H4 (cell line): ENCODE measurements at places on chromosomes 5 and 9.
A peak's percentile ranks its signal among the peaks of the same experiment; 100 is the strongest.

GRCh38 chr9:129552064-129552463 is 68.8 kb downstream of the C9orf50 start:
- no peak for DNase-seq

- peak; percentile 70 for DNase-seq
Observed at GRCh38 chr9:115121181-115121580, 3.2 kb upstream of the TNC start.

DNA sequence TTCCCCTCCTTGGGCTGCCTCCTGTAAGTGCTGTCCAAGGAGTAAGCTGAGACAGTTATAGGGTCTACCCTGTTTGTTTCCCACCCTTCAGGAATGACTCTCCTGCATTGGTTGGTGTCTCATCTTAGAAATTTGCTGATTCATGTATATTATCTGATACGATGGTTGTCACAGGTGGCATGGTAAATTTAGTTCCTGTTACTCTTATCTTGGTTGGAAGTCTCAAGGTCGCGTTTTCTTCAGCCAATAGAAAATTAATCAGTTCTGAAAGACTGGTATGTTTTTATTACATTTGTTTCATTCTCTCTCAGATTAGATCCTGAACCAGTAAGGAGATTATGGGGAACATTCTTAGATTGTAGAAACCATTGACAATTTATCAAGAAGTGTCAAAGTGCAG is 42.7 kb downstream of the SCGB3A1 start:
- DNase-seq = no peak

DNA sequence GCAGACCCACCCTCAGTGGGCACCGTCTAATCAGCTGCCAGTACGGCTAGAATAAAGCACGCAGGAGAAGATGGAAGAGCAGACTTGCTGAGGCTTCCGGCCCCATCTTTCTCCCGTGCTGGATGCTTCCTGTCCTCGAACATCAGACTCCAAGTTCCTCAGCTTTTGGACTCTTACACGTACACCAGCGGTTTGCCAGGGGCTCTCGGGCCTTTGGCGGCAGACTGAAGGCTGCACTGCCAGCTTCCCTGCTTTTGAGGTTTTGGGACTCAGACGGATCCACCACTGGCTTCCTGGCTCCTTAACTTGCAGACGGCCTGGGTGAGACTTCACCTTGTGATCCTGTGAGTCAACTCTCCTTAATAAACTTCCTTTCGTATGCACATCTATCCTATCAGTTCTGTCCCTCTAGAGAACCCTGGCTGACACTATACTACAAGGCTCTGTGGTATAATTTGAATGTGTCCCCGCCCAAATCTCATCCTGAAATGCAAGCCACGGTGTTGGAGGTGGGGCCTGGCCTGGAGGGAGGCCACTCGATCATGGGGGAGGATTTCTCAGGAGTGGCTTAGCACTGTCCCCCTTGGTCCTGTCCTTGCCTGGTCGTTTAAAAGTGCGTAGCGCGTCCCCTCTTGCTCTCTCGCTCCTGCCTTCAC is 31.1 kb upstream of the NRARP start:
- DNase-seq = no peak

GRCh38 chr9:110626101-110626829 is 42.3 kb upstream of the MUSK start:
- peak; percentile 67 for DNase-seq

DNA sequence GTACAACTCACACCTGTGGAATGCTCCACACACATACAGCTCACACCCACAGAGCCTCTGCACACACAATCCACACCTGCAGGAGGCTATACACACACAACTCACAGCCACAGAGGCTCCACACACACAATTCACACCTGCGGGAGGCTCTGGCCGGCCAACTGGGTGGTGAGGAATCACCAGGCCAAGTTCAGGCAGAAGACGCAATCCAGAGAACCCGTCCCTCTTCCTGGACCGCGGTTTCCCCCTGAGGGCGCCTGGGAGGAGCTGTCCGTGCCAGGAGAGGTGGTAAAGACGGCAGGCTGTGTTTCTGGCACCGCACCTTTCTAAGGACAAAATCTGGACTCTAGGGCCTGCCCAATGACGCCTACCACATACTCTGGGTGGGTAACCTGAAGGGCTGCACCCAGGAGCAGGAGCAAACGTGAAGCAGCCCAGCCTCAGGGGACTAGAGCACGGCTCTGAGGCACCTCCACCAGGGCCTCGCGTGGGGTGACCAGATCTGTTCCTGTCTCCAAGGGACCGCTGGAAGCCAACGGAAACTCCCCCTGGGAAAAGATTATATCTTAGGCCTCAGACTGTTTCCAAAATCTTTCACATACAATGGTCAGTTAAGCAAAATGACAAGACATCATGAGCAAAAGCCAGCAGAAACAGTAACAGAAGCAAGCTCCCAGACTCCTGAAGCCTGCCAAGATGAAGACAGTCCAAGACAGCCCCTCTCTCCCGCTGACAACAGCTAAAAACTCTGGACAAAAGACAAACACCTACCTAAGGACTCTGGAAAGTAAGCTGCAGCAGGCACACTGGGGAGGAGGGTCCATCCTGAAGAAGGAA is 16.9 kb downstream of the CAMSAP1 start:
- no peak for DNase-seq

DNA sequence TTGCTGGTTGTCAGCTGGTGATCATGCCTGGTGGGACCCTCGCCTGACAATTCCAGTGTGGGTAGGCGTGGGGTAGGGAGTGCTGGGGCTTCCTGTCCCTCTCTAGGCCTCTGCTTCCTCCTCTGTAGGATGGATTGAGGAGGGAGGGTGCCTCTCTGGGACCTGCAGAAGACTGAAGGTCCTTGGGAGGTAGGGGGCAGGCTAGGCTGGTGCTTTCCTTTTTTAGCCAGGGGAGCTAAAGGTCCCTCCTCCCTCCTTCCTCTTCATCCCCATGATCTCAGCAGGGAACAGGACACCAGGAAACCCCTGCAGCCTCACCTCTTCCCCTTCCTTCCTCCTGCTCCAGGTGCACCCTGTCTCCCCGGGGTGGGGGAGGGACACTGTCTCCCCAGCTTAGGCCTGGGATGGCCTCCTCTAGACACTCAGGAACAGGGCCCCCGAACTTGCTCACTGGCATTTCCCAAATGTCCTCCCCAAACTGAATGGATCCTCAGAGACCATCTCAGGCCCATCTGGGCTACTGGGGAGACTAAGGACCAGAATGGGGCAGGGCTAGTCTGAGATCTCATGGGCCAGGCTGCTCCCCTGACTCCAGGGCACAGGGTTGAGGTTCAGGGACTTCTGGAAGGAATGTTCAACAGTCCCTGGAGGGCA is 8.4 kb downstream of the SH2D3C start:
- DNase-seq = no peak

DNA sequence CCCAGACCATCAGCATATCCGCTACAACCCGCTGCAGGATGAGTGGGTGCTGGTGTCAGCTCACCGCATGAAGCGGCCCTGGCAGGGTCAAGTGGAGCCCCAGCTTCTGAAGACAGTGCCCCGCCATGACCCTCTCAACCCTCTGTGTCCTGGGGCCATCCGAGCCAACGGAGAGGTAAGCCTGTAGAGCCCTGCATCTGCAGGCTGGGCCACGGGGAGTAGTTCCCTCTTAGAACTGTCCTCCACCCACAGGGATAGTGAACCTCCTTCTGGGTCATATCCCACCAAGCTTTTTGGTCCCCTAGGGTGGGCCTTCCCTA is 569 bp downstream of the GALT start:
- DNase-seq = no peak

DNA sequence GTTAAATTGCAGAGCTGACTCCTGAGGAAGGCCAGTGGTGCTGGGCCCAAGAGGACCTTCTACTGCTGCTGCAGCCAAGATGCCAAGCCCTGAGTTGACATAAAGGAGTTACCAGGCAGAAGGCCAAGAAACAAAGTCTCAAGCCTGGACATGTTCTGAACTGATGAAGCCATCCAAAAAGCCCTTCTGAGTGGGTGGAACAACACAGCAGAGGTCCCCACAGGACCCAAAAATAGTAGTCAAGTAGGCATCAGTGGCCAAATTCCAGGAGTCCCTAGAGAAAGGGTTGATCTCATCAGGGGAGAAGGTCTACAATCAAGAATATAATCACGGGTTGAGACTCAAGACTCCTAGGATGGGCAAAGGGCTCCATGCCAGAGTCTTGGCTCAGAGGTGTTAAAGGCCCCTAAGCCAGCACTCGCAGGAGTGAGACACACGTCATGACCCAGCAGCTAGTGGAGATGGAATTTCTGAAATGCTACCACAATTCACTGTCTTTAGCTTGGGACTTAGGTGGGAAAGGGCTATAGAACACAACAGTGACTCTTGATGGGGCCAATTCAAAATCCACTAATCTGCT is 119.7 kb downstream of the FANCC start:
- peak; percentile 54 for DNase-seq

DNA sequence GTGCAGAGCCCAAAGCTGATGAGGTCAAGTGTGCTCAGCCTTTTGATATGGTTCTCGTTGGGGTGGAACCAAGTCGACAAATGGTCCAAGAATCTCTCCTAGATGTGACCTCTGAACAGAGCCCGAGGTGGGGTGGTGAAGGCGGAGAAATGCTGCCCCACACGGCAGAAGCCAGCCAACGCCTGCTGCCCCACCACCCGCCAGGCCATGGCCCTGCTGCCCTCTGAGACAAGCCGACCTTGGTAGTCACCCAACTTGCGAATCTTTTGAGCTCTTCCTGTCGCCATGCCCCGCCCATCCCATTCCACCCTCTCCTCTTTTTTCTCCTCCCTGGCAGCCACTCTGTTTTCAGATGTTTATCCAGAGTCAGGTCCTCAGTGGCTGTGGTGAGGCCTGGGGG is 91.5 kb upstream of the EGFLAM start:
- no peak for DNase-seq
